ENCODE measurements at places on chromosomes 12 and 14.

DNA sequence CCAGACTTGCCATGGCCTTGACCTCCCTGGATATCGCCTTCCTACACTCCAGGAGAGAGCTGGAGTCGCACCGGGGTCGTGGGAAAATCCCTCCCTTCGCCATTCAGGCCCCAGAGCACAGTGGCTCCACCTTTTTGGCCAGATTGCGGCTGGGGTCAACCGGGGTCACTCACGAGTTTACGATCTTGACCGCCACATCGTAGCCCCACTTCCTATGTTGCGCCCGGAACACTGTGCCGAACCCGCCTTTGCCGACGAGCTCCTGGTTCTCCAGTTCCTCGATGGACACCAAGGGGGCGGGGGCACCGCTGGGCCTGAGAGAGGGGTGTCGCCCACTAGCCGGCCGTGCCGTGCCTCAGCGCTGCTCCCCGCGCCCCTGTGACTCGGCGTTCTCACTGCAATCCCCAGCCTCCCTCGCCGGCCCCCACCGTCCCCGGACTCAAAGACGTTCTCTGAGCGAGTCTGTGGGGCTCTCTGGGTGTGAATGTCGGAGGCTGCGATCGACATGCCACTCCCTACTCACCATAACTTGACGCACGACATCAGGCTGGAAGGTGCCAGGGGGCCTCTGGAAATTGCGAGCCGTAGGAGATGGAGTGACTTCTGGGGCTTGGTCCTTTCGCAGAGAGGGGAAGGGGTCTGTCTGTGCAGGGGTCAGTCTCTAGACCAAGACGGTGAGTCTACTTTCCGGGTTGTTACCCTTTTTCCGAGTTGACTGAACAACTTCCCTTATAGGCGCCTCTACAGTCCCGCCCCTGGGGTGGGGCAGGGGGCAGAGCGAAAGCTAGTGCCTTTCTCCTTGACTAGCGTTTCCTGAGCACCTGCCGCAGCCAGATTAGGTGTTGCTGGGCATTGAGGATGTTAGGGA is at the start of gene RIPK3:
Gene RIPK3 (minus strand): TSS at position 708 of the 868 bp plus-strand sequence. CDS start 165 bp downstream, at position 543.
- peak; percentile 50 for DNase-seq

GRCh38 chr14:104898195-104898558 is 26.5 kb upstream of the PLD4 start:
- no peak for DNase-seq

DNA sequence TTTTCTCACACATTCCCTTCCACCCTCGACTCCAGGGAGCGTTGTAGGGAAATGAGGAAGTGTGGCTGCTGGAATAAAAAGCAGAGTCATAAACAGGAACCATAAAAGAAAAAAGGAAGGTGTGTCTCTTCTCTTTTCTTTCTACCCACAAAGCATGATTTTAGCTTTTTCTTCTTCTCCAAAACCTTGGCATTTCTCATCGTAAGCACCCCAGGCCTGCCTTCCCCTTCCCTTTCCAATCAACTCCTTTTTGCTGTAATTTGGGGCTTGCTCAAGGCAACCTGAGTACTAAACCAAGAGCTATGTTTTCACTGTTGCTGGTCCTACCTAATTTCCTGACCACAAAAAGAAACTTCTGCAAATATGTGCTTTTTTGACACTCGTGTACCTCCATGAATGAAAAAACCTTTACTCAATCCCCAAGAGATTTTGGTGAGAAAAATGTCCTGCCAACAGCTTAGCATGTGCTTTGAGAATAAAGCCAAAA is 9.2 kb downstream of the PLBD1 start:
- DNase-seq: no peak

- no peak for DNase-seq
These were observed 36.6 kb downstream of the DCAF4 start for GRCh38 chr14:72962829-72963312.

DNA sequence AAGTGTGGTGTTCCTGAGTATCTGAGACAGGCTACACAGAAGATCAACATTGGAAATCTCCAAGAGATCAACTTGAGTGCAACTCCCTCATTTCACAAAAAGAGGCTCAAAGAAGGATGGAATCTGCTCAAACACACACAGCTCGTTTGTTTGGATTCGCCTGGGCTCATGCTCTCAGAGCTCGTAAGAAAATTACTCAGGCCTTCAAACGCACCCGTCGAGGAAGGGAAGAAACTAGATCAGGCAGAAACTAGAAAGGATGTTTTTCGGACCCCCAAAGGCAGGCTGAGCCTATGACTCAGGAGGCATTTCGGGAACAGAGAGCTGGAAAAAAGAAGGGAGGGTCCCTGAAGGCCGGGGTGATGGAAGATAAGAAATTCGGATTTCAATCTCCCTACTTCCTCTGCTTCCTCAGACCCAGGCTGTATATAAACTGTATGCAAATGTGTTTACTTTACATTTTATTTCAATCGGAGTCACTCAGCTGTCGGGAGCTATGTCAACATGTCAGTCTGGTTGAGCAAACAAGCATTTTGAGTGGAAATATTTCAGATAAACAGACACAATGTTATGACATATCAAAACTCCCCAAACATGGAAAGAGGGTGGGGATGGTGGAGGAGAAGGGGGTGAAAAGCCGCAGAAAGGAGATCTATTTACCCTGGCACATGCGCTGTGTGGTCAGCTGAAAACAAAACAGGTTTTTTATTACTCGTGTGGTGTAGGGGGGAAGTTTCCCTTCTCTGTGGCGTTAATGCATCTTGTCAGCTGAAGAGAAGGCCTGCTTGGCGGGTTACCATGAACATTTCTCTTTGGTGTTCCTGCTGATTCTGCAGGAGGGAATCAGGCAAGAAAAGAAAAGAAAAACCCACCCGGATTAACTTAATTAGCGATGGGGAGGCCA is 129.1 kb upstream of the TBX3 start:
- DNase-seq: no peak

DNA sequence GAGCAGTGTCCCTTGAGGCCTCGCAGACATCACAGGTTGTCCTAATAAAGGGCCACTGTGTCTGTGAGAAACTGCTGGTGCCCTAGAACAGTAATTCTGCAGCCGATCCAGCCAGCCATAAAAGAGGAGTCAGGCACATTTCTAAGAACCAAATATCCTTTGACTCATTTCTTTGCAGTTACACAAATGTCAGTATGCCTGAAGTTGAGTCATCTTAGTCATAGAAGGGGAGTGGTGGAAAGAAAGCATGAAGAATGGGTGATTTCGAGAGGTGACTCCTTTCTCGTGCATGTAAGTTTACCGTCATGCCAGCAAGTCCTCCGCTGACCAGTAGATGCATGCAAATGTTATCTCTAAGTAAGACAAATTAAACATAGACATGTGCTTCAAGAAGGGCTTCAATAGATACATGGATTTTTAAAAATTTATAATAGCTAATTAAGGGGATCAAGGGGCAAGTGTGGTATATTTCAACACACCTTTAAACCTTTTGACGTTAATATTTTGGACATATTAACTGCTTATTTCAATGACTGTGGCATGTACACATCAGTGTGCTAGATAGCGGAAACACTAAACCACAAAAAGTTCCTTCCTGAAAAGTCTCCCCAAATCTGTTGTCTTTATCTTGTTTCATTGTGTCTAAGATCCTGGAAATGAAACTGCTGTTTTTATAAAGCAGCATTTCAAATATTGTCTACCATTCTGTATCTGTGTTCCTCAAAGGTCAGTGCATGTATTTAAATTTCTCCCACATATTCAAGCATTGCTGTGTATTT is 497.4 kb downstream of the NPAS3 start:
- DNase-seq: no peak

DNA sequence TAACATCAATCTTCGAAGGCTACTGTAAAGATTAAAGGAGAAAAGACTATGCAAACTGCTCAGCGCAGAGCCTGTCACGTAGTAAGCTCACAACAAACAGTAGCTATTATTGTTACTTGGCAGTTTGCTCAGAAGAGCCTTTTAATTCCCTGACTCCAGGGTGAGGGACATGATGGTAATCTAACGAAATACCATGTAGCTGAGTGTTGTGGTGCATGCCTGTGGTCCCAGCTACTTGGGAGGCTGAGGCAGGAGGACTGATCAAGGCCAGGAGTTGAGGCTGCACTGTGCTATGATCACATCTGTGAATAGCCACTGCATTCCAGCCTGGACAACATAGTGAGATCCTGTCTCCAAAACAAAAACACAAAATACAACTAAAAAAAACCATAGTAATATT is 22.8 kb downstream of the HEBP1 start:
- no peak for DNase-seq

DNA sequence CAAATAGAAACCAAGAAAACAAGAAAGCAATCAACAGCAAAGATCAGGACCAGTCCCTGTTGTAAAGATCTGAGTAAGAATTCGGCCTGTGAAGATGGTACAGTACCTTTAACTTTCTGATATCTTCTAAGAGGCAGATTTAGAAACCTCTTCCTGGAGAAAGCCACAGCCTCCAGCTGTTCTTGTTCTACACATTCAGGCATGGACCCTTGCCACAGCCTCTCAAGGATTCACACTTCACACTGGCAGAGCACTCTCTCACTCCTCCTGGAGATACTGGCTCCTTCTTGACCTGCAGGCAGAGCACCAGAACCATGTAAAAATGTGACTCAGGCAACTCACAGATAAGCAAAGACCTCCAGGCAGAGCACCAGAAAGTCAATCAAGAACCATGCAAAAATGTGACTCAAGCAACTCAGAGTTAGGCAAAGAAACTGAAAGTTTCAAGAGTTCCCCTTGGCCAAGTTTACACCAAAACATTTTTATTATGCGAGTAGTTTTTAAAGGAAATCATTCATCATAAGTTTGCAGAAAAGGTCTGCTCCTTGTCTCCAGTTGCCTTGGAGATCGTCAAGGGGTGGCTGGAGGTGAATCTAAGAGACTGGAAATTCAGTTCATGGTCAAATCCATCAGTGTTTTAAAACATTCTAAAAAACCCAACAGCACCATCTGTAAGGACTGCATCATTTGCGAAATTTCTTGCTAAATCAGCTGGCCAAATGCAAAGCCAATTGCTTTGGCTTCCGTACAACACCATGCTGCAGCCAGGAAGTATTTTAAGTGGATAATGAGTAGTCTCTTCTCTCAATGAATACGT is 119.3 kb upstream of the MDM1 start:
- no peak for DNase-seq

DNA sequence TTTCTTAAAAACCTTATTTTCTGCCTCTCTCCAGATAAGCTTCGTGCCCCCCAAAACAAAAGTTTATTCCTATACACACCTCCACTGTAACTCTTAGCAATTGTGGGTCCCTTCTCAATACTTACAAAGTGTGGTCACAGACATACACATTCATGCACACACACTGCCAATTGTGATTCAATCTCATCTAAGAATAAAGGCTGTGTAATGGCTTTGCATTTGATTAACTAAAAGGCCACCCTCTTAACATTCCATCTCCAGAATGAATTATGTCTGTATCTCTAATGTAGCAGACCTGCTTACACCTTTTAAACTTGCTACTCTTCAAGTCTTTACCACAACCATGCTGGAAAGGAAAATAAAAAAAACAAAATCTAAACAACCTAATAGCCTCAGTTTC is 49.5 kb downstream of the MYF5 start:
- no peak for DNase-seq

GRCh38 chr12:17322090-17322489 is 716.1 kb upstream of the LMO3 start:
- DNase-seq: no peak

DNA sequence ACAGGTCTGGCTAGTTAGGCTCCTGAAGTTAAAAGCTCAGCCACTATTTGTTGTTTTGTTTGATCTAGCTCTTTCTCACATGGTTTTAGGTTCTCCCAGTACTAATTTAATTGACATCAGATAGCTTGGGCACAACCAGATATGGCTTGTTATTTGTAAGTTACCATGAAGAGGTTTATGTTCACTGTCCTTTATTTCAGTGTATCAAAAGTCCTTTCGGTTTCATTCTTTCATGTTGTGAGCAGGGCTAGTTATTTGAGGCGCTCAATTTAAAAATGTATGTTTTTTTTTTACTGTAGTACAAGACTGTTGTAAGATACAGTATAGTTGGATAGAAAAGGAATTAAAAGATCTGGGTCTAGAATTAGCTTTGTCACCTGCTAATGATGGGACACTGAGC is 7.0 kb downstream of the GPX2 start:
- DNase-seq: no peak

DNA sequence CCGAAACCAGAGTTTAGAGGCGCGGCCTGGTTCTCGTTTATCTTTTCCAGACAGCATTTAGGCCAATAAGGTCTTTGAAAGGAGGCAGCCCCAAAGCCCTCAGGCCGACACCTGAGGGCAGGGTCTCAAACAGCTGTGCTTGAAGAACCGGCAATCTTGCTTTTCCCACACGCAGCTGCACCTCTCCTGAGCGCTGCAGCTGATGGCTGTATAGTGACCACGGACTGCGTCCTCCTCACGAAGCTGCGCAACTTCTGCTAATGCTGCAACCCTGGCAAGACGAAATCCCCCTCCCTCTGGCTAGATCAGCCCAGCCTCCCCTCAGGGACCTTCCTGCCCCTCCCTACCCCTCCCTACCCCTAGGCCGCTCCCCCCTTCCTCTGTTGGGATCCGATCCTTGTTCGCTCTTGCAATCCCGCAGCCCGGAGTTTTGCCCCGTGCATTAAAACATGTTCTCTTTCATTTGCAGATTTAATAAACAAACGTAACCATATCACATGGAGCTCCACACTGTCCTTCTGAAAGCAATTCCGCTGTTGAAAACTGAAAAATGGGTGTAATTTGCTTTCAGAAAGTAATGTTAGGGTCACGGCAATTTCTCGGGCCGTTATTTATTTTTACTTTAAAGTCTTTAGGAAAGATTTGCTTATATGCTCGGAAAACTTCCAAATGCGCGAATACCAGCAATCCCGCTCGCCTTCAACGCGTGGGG is 4.8 kb upstream of the PAX9 start:
- DNase-seq: no peak

GRCh38 chr14:51283402-51284085 is 43.5 kb downstream of the TMX1 start:
- DNase-seq: no peak

- DNase-seq: no peak
These were observed 21.0 kb upstream of the SLC6A12 start for GRCh38 chr12:234891-235415.

DNA sequence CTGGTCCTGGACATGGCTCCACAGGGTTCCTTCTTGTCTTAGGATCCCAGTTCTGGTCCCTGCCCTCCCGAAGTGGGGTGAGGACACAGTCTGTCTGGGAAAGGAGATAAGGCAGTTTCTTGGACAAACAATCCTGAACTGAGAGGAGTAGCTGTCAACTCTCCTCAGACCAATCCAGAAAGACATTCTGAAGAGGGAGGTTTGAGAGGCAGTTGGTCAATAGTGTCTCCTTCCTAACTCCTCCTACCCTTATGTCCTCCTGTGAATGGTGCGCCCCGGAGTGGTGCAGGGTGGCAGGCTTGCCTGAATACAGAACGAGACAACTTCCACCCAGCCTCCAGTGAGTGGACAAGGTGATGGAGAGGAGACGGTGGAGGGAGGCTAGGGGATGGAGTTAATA is 15.4 kb upstream of the ASIC1 start:
- DNase-seq: no peak

DNA sequence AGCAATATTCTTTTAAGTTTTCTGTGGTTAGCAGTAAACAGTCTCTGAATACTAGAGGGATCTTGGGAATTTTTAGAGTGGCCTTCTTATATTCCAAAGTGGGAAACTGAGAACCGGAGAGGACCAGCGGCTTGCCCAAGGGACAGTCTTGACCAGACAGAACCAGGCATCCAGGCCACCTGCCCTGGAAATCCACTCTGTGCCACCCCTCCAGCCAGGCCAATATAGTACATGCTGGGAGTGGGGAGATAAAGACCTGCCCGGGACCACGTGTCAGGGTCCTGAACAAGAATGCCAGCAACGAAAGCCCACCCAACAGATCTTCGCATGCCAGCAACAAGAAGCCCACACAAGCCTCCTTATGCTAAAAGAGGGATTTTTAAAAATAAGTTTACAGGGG is 49.4 kb upstream of the RIN3 start:
- DNase-seq: no peak
